Vein endothelial cell (primary cell): ENCODE measurements at places on chromosomes 4 and X. TPM values are rescaled to one million over a fixed set of nuclear protein-coding genes. Genes with fewer than 3 reads are reported as not detected.

PCDH11X gene
- total RNA-seq: not detected in 2 replicates

CFI gene
- total RNA-seq: 47.0 and 48.1 TPM in 2 replicates

LRPAP1 gene
- total RNA-seq: 85.6 and 87.6 TPM in 2 replicates

CA5B gene
- total RNA-seq: 4.9 and 5.7 TPM in 2 replicates

NXF2 gene
- total RNA-seq: not detected in 2 replicates

RASGEF1B gene
- 0.29 and 0.33 TPM in 2 replicates for total RNA-seq
